Stimulated activated CD8-positive, alpha-beta memory T cell treated with anti-CD3 and anti-CD28 coated beads, Interleukin-12 subunit alpha, Interleukin-12 subunit beta, amount 100 ng/mL, for 1 hour (primary cell): ENCODE measurements at places on chromosomes 5 and 9.

- DNase-seq = no peak
Measured at GRCh38 chr5:173923218-173924095, 35.3 kb downstream of the CPEB4 start.

- no peak for DNase-seq
Measured at GRCh38 chr9:81535542-81536241, 153.7 kb downstream of the TLE1 start.

DNA sequence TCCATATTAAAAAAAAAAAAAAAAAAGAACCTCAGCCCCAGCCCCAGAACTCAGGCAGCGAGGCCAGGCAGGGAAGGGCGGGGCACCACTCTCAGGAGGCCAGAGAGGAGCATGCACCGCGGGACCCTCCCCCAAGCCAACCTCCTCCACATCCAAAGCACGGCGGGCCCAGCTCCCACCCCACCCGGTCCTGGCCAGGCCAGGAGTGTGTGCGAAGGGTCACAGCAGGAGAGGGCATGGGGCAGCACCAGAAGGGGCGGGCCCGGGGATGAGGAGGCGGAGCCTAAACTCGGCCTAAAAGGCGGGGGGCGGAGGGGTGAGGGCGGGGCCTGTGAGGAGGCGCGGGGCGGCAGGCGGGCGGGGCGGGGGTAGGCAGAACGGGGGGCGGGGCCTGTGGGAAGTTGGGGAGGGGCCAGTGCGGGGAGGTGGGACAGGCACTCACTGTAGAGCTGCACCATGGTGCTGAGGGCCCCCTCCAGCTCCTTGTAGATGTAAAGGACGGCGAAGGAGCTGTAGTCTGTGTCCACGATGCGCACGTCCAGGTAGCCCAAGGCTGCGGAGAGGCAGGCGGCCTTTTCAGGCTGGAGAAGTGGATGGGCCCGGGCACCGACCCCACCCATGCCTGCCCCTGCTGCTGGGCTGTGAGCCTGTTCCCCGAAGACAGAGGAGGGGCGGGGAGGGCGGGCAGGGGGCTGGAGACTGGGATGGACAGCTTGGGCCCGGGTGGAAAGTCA is 1.2 kb downstream of the LCN15 start:
- DNase-seq = no peak

DNA sequence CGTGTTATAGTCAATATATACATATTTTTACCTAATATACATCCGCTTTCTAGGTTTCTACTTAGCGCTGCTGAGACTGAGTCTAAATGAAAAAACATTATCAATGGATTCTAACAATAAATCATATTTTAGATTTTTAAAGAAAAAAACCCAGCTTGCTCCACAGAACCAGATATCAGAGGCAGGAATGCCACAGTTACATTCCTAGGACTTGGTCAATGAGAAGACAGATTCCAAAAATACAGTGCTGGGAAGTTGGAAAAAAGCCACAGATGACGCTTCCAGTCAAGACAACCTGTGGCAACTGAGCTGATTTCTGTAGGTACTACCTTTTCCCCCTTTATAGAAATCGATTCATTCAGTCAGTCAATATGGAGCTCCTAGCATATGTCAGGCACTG is 577 bp upstream of the CCDC112 start:
- no peak for DNase-seq

DNA sequence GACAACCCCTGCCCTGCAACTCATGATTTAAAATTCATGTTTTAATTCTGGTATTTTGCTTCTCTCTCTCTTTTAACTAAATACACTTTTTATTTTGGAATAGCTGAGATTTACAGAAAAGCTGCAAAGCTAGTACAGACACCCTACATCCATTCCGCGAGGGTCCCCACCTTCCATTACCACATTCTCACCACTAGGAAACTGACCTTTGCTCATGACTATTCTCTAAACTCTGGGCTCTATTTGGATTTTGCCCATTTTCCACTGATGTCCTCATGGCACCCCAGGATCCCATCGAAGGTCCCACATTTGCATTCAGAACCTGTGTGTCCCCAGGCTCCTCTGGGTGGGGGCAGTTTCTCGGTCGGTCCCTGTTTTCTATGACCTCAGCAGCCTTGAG is 11.5 kb downstream of the ERGIC1 start:
- no peak for DNase-seq

- DNase-seq = no peak
Measured at GRCh38 chr5:40233268-40233667, 446.4 kb upstream of the PTGER4 start.

- no peak for DNase-seq
Measured at GRCh38 chr5:160545832-160546231, 124.2 kb downstream of the PTTG1 start.

DNA sequence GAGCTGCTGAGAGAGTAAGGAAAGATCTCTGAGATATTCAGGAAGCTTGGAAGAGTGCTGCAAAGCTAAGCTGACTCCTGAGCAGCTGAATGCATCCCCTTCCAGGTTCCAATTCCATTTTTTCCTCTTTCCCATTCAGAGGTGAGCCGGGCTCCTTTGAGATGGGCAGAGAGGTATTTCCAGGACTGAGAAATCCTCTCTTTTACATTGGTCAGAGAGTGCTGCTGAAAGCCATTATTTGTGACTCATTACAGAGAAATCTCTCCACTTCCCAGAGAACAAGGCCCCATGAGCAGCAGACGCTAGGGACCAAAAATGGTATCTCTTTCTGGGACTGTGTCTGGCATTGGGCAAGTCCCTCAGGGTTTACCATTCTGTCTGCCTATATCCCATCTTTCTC is 3.7 kb downstream of the MCTP1 start:
- DNase-seq = no peak

GRCh38 chr9:87065981-87066380 is 118.7 kb upstream of the GAS1 start:
- no peak for DNase-seq

DNA sequence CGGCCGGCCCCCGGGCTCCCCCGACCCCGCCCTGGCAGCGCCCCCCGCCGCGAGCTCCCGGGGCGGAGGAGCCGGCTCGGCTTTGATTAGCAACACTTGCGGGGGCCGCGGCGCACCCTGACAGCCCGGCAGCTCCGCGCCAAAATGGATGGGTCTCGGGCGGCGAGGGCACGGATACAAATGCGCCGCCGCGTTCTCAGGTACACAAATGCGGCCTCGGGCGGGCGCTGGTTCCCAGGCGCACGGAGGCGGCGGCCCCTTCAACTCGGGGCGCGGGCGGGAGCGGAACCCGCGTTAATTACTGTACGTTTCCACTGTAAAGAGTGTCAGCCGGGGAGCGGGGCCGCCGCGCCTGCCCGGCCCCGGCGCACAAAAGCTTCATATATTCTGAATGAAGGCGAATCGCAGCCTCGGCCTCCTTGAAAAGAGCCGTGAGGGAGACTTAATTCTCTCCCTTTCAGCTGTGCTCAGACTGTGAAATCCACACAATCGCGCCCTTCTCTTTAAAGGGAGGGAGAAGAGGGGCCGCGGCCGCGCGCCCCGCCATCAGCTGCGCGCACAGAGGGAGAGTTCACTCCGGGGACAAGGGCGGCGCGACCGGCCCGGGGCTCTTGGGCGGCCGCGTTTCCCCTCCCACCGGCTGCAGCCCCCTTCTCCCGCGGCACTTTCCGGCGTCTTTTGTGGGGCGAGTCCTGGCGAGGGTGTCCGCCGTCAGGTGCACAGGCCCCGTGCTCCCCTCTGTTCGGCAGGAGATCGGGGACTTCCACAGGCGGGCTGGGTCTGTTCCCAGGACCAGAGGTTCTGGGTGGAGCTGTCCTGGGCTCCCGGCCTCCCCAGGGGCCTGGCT is 27.0 kb downstream of the MSX2 start:
- DNase-seq = no peak

DNA sequence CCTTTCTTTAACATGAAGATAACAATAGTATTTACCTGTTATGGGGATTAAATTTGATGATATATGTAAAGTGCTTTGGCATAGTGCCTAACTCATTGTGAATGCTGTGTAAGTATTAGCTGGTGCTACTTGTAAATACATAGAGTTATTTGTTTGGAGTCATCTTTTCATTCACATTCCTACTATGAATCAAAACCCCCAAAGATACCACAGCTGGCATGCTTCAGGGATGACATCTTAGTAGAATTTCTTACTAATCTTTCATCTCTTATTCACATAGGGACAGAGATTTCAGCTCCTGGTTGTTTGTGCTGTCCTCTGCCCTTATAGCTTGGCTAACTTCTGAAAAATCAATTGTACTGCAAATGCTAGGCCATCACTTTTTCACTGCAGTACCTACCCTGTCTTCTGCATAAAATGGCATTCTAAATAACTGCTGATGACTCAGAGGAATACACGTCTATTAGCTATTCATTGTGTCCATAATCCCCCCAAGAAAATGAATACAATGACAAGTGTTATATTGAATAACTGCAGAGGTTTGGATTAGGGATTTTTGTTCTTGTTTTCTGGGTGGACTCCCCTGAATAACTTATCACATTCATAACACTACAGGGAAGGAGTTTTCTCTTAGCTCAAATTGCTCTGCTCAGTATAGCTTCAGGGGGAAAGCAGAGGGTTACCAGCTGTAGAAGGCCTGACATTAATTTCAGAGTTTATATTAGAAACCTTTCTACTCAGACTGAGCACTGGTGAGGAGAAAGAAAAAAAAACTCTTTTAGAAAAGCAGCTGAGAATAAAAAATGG is 192.2 kb upstream of the C9orf72 start:
- no peak for DNase-seq
